ENCODE measurements at places on chromosomes 12 and 14. TPM values are rescaled to one million over a fixed set of nuclear protein-coding genes. Genes with fewer than 3 reads are reported as not detected.

FLRT2 gene
- 14.4 TPM for total RNA-seq

FOXM1 gene
- total RNA-seq: 0.07 TPM

RITA1 gene
- 18.5 TPM for total RNA-seq

ACVR1B gene
- 23.1 TPM for total RNA-seq

JPH4 gene
- total RNA-seq: not detected

TRMT61A gene
- total RNA-seq: 10.9 TPM

DACT1 gene
- total RNA-seq: 1.4 TPM

PTPRB gene
- total RNA-seq: 0.34 TPM

PRB4 gene
- not detected for total RNA-seq

RTL1 gene
- total RNA-seq: not detected

TMEM52B gene
- not detected for total RNA-seq

RIPK3 gene
- total RNA-seq: 1.4 TPM

ASCL4 gene
- not detected for total RNA-seq

IQSEC3 gene
- under 0.01 TPM for total RNA-seq

PTPRR gene
- total RNA-seq: 0.36 TPM

SUOX gene
- total RNA-seq: 3.4 TPM

CRACR2A gene
- total RNA-seq: 5.8 TPM

LMBR1L gene
- 31.8 TPM for total RNA-seq

GPR162 gene
- not detected for total RNA-seq

SLC24A4 gene
- total RNA-seq: under 0.01 TPM

MYF6 gene
- total RNA-seq: not detected

SLC6A12 gene
- not detected for total RNA-seq

TCL1A gene
- total RNA-seq: not detected

KCTD10 gene
- 47.8 TPM for total RNA-seq

RNASE13 gene
- not detected for total RNA-seq

CYP46A1 gene
- not detected for total RNA-seq

RDH5 gene
- 1.0 TPM for total RNA-seq

HSPB8 gene
- 2.7 TPM for total RNA-seq

ATP23 gene
- total RNA-seq: 6.5 TPM

MUCL1 gene
- not detected for total RNA-seq

INSM2 gene
- total RNA-seq: not detected

FAM186B gene
- 0.57 TPM for total RNA-seq

ADAM21 gene
- 0.14 TPM for total RNA-seq

KRT74 gene
- total RNA-seq: not detected

HSP90B1 gene
- 1,175 TPM for total RNA-seq

RNU4-1 gene
- total RNA-seq: not detected

OR6C2 gene
- not detected for total RNA-seq

RPGRIP1 gene
- not detected for total RNA-seq

CPM gene
- 12.3 TPM for total RNA-seq

CLEC4A gene
- total RNA-seq: under 0.01 TPM

AQP6 gene
- total RNA-seq: not detected

Measured in nasal cavity respiratory epithelium epithelial cell of viscerocranial mucosa (primary cell).